ENCODE measurements at places on chromosomes 2 and 18.

GRCh38 chr18:6010921-6011320 is 115.6 kb upstream of the TMEM200C start:
- no peak for DNase-seq

- DNase-seq, result no peak
Observed at GRCh38 chr2:219214141-219214540, 4.6 kb downstream of the ABCB6 start.

DNA sequence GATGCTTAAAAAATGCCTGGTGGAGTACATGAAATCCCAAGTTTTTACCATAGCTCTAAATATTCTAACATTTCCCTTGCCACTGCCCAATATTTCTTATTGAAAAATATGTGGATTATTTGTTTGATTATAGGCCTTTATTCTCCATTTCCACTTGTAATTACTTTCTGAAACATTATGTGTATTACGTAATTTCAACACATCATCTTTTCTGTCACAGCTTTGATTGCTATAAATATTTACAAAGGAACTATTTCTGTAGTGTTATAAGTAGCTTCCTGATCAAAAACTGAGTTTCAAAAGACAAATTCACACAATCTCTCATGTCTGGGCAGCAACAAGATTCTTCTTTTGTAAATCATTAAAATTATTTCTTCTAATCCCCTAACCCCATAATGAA is 859.6 kb upstream of the CRIM1 start:
- DNase-seq, result no peak

GRCh38 chr2:231911381-231911780 is 14.8 kb downstream of the NPPC start:
- no peak for DNase-seq

DNA sequence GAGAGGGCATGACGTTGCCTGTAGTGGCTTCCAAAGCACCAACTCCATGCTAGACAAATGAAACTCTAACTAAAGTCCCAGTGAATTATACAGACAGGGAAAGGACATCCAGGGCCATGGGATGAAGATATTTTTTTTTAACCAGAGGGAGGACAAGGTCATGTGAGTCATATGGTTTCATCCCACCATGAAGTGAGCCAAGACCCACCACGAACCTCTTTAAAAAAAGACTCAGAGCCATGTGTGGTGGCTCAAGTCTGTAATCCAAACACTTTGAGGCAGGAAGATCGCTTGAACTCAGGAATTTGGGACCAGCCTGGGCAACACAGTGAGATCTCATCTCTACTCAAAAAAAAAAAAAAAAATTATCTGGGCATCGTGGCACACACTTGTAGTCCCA is 115.2 kb downstream of the LIPG start:
- DNase-seq, result no peak

DNA sequence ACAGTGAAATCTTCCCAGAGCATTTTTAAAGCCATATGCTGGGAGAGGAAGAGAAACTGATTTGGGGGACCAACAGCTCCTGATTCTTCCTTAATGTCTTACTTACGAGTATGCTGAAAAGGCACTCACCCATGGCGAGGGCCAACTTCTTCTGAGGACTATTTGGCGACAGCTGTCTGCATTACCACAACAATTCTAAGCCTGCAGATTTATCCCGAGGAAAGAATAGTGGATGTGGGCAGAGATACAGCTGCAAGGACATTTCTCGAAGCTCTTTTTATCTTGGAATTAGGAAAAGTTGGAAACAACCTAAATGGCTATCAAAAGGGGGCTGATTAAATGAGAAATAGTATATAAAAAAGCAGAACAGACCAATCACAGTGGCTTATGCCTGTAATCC is 40.3 kb upstream of the FHL2 start:
- DNase-seq, result no peak
